ENCODE measurements at places on chromosomes 6 and 20. TPM values are rescaled to one million over a fixed set of nuclear protein-coding genes. Genes with fewer than 3 reads are reported as not detected.

DNA sequence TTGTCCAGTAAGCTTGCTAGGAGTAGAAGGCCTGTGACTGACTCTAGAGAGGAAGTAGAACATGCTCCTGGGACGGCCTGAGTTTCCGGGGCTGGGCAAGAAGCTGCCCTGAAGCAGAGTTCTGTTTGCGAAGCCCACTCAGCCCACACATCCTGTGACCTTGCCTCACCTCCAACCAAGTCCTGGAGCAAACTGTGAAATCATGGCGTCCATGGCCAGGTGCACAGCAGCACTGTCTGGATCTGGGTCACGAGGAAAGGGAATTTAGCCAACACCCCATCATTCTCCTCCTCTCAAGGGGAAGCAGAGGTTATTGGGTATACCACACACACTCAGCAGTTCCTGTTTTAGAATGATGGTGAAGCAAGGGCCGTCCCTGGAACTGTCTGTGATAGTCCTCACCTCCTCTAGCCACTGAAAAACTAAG lies 87.5 kb downstream of the CRYBG1 start:
- DNase-seq = no peak

DNA sequence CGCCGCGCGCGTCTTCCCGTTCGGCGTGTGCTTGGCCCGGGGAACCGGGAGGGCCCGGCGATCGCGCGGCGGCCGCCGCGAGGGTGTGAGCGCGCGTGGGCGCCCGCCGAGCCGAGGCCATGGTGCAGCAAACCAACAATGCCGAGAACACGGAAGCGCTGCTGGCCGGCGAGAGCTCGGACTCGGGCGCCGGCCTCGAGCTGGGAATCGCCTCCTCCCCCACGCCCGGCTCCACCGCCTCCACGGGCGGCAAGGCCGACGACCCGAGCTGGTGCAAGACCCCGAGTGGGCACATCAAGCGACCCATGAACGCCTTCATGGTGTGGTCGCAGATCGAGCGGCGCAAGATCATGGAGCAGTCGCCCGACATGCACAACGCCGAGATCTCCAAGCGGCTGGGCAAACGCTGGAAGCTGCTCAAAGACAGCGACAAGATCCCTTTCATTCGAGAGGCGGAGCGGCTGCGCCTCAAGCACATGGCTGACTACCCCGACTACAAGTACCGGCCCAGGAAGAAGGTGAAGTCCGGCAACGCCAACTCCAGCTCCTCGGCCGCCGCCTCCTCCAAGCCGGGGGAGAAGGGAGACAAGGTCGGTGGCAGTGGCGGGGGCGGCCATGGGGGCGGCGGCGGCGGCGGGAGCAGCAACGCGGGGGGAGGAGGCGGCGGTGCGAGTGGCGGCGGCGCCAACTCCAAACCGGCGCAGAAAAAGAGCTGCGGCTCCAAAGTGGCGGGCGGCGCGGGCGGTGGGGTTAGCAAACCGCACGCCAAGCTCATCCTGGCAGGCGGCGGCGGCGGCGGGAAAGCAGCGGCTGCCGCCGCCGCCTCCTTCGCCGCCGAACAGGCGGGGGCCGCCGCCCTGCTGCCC lies 1.1 kb downstream of the SOX4 start:
- DNase-seq = no peak

Gene C6orf132
- total RNA-seq = not detected

GRCh38 chr20:41329435-41330342 lies 10.9 kb upstream of the LPIN3 start:
- peak; percentile 83 for DNase-seq

- DNase-seq = no peak
Observed at GRCh38 chr20:41748051-41748450, 129.9 kb upstream of the CHD6 start.

- DNase-seq = no peak
Observed at GRCh38 chr20:19886661-19887288, 128.7 kb downstream of the RIN2 start.

GRCh38 chr6:125250511-125250910 lies 51.3 kb downstream of the HDDC2 start:
- no peak for DNase-seq

Gene HCRTR2
- total RNA-seq = not detected

Gene ERVFRD-1
- not detected for total RNA-seq

Gene CAGE1
- 0.04 TPM for total RNA-seq

DNA sequence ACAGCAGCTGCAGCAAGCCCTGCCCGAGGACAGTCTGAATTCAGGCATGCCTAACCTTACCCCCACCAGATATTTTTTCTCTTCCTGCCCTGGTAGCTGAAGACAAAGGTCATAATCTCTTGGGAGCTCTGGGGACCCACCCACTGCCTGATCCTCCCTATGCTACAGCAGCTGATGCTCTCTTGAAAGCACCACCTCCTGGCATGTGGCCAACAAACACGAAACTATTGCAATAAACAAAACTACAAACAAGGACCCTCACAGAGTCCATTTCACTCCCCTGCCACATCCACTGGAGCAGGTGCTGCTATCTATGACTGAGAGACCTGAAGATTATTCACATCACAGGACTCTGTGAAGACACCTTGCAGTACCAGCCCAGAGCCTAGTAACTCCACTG lies 238.5 kb upstream of the HS3ST5 start:
- DNase-seq = no peak

- DNase-seq = no peak
Observed at GRCh38 chr6:150410906-150411305, 42.1 kb downstream of the IYD start.

DNA sequence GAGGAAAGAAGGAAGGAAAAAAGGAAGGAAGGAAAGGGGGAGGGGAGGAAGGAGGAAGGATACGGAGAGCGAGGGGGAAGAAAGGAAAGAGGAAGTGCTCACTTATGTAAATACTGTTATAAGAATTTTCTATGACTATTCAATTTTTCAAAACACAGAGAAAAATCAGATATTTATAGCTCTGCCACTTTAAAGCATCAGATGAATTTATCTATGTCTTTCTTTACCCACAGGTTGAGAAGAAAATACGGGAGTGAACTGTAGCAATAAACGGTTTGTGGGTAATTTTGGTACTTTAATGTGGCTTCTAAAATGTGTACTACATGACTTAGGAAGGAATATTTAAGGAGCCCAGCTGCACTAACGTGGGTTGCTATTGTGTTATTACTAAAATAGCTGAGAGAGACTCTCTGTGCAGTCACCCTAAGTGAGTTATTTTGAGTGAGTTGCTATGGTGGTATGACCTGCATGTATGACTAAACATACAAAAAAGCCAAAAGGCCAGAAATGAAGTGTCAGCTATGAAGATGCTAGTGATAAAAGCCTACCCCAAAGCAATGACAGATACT lies 225.5 kb downstream of the SOD2 start:
- DNase-seq = no peak

Gene ULBP1
- total RNA-seq = 0.11 TPM

- peak; percentile 4 for DNase-seq
Observed at GRCh38 chr6:90940812-90941481, 354.1 kb upstream of the MAP3K7 start.

Gene SEL1L2
- total RNA-seq = not detected

- no peak for DNase-seq
Observed at GRCh38 chr6:117404548-117404947, 21.2 kb downstream of the ROS1 start.

DNA sequence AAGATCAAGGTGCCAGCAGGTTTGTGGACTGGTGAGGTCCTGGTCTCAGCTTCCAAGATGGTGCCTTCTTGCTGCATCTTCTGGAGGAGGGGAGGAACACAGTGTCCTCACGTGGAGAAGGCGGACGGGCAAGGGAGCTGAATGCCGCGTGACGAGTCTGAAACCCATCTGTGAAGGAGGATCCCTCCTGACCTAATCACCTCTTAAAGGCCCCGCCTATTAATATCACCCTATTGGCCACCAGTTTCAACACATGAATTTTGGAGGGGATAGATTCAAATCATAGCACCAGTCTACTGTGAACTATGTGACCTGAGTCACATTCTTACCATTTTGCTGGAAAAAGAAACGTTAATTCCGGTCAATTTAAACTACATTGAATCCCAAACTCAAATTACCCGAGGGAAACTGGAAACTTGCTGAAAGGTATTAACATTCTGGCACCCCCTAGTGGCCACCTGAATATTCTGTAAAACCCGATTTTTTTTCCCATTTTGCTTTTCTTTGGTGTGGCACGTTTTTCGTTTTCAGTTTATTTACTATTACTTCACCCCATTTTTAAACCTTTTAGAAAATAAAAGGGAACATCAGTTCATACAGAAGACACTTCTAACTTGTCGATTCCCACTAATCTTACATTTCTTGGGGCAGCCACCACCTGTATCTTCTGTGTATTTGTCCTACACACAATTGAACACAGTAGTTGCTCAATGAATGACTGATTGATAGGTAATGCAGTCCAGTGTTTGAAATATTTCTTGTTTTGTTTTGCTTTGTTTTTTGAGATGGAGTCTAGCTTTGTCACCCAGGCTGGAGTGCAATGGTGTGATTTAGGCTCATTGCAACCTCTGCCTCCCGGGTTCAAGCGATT lies 17.9 kb upstream of the CCDC170 start:
- no peak for DNase-seq

- no peak for DNase-seq
Observed at GRCh38 chr6:55669028-55669427, 90.0 kb upstream of the HMGCLL1 start.

Gene NRSN1
- total RNA-seq = not detected

DNA sequence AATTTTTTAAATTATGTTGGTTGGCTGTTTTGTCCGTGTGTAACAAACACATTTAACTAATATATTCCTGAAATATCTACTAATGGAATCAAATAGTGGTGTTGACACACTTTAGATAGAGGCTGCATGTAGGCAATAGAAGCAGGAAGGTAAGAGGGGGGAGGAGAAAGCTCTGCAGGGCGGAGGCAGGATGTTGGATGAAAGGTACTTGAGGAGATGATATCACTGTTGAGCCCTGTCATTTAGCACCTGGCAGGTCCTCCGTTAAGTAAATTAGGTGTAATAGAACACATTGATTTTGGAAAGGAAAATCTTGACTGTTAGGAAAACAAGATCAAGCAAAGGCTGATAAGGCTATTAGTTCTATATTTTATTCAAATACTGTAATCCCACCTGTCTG lies 618.7 kb downstream of the PKHD1 start:
- DNase-seq = no peak

- no peak for DNase-seq
Observed at GRCh38 chr6:21582651-21583050, 10.9 kb upstream of the SOX4 start.

Gene KIF6
- total RNA-seq = not detected

Data from pulmonary artery endothelial cell (primary cell).